ENCODE measurements at places on chromosomes 7 and 10.

GRCh38 chr7:152956006-152956405, 196.5 kb downstream of the ACTR3B start:
- no peak for DNase-seq

DNA sequence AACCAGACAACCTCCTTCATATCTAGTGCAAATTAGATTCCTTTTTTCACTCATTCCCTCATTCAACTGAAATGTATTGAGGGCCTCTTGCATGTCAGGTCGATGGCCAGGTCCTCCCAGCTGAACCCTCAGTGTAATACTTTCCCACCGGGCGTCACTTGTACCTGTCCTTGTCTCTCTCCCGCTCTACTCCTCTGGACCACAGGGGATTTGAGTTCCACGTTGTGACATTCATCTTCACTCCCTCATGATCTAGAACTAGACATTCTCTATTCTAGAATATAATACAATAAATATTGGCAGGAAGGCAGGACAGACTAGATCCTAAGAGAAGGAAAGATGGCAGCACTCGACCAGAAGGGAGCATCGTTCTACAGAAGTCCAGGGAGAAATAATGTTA, 83.9 kb downstream of the WNT2 start:
- no peak for DNase-seq

- no peak for DNase-seq
Observed at GRCh38 chr7:127039541-127039940, 213.2 kb downstream of the GRM8 start.

GRCh38 chr10:102629661-102630614, 14.3 kb upstream of the TRIM8 start:
- no peak for DNase-seq

GRCh38 chr10:114576716-114577115, 81.4 kb downstream of the ABLIM1 start:
- no peak for DNase-seq

- no peak for DNase-seq
Observed at GRCh38 chr7:15215616-15216015, 313.1 kb upstream of the DGKB start.

DNA sequence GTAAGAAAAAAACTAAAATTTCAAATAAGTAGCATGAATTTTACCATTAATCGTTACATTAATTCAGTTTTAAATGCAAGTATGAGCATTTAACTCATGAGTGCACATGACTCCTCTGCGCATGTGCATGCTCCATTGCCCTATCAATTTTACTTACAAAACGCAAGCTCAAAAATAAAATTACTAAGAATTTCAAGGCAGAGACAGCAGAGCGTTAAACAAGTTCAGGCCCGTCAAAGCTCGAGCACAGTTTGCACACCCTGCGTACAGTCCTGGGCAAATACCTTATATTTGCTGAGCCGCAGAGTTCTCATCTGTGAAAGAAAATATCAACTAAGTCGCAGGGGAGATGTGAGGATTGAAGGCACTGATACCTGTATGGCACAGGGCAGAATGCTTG, 373.6 kb downstream of the BBS9 start:
- no peak for DNase-seq

GRCh38 chr7:94431176-94431575, 36.5 kb downstream of the COL1A2 start:
- DNase-seq: no peak

DNA sequence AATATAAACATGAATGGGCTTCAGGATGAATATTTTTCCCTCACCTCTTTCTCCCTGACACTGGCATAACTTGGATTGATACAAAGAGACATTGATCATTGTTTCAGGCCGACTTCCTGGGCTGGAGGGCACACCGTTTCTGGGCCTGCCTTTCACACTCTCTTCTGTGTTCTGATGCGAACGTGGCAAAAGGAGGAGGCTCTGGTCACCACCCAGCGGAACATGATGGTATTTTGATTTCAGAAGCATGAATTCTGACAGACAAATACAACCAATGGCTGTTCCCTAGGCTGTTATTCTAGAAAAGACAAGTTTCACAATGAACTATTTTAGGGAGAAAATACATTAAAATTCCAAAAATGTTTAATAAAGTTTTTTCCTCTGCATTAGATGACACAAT, 534.5 kb upstream of the MKI67 start:
- DNase-seq: no peak

DNA sequence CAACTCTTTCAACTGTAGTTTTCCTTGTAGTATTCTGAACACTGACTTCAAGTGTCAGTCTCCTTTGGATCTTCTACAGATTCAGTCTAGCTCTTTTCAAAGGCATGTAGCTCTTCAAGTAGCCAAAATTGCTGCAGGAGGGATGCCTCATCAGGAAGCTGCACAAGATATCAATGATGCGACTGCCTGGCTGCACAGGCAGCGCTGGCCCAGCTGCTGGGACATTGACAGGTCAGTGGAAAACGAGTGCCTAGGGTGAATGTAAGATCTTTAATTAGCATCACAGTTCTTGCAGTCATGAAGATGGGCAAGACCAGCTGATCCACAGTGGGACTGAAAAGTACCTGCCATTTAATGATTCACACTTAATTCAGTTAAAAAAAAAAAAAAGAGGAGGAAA, 167.6 kb downstream of the ANK3 start:
- no peak for DNase-seq

- DNase-seq: no peak
Observed at GRCh38 chr10:73911553-73912004, 647 bp downstream of the PLAU start.

DNA sequence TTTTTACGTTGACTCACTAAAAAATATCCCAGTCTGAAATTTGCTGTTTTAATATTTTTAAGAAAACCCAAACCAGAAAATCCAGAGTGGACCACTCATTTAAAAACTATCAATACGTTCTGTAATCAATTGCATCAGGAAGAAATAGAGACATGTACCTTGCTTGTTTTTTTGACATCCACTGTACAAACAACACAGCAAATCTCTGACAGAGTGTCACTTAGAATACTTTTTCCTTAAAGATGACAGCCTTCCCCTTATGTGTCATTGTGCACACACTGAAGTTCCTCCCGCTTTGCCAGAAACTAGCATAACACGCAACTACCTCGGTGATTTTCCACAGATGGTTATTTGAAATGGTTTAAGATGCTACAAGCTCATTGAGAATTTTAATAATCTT, 321.7 kb upstream of the PFKP start:
- DNase-seq: no peak

DNA sequence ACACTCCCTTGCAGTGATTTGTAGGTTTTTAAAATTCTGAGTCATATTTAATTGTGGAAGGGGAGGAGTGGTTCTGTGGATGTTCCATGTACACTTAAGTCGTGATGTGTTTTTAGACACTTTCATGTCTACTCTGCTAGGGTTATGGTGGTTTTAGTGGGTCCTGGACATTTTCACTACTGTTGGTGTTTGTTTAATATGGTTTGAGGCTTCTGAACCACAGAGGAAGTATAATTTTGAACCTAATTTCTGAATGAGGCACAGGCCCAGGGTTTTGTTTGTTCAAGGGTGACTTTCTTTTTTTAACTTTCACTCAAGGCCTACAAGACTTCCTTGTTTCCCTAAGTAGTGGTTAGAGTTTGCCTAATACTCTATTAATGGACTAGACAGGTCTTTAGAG, 13.3 kb downstream of the SLC26A5 start:
- no peak for DNase-seq

GRCh38 chr7:16991551-16991950, 109.8 kb upstream of the AGR3 start:
- DNase-seq: no peak

- no peak for DNase-seq
Observed at GRCh38 chr10:131829156-131829930, 71.5 kb upstream of the PPP2R2D start.

DNA sequence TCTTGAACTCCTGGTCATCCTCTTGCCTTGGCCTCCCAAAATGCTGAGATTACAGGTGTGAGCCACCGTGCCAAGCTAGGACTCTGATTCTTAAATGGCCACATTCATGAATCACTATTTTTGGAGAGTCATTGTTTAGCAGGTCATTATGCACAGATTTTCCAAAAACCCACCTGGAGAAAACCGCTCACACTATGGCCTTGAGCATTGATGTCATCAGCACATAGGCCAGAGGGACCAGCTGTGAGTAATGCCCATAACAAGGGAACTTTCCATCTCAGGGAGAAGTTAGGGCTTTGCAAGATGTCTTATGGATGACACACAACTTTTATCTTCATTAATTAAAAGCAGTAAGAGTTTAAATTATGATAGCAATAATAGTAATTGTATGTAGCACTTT, 86.4 kb upstream of the KIF5B start:
- no peak for DNase-seq

GRCh38 chr10:11156480-11156879, 138.8 kb downstream of the CELF2 start:
- DNase-seq: no peak

DNA sequence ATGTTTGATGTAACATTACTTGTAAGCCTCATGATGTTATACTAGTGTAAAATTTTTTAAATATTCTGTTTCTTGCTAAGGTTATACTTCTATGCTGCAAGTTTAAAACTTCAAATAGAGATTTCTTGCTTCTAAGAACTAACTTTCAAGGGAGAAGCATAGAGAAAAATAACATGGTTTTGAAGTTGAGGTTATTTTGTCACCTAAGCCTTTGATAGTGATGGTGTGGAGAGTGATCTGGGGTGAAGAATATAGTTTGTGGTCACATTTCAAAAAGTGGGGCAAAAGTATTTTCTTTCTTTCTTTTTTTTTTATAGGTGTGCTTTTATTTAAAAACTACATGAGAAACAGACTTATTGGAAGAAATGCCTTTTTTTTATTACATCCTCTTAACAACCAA, 162.4 kb downstream of the GATA3 start:
- DNase-seq: no peak

DNA sequence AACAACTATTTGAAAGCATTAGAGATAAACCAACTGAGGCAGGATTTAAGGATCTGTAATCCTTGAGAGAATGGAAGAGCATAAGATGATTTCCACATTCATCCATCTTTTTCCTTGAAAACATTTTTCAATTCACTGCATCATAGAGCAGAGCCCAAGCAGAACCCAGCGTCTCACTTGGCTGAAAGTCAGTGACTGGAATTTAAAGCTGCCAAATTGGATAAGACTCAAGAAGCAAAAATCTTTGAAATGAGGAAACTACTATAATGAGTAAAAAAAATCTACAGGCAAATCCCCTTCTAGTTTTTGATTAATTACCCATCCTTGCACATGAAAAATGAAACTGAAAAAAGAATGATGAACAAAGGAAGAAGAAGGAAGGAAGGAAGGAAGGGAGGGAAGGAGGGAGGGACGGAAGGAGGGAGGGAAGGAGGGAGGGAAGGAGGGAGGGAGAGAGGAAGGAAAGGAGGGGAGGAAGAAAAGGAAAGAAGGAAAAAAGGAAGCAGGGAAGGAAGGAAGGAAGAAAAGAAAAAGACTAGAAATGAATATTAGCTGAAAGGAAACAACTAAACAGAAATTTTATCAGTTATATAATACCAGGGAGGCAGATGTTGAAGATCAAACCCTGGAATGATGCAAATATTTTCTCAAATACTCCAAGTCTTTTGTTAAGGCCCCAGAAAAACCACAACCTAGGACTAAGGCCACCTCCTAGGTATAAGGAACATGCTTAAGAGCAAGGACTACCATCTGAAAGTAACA, 336.3 kb upstream of the MAGI2 start:
- no peak for DNase-seq

GRCh38 chr7:4960363-4960762, 1.4 kb upstream of the MMD2 start:
- no peak for DNase-seq

GRCh38 chr10:52541006-52541473, 227.0 kb downstream of the DKK1 start:
- DNase-seq: no peak

DNA sequence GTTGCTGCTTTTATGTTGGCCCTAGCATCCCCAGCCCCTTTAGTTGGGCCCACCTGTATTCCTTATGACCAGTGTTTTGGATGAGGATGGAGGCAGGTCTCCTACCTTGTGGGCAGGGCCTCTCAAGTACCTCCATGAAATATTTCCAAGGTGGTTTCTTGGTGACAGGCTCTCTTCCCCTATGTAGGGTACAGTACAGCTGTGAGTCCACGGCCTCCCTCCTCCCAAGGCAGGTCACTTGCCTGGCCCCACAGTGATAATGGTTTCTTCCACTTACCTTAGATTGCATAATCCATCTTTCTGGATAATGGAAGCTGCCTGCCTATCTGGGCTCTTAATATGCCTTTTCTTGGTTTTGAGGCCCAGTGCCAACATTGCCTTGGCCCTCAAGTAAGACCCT, 110.4 kb downstream of the NT5C2 start:
- no peak for DNase-seq

- no peak for DNase-seq
Observed at GRCh38 chr7:90396420-90396819, 6.8 kb upstream of the CLDN12 start.

DNA sequence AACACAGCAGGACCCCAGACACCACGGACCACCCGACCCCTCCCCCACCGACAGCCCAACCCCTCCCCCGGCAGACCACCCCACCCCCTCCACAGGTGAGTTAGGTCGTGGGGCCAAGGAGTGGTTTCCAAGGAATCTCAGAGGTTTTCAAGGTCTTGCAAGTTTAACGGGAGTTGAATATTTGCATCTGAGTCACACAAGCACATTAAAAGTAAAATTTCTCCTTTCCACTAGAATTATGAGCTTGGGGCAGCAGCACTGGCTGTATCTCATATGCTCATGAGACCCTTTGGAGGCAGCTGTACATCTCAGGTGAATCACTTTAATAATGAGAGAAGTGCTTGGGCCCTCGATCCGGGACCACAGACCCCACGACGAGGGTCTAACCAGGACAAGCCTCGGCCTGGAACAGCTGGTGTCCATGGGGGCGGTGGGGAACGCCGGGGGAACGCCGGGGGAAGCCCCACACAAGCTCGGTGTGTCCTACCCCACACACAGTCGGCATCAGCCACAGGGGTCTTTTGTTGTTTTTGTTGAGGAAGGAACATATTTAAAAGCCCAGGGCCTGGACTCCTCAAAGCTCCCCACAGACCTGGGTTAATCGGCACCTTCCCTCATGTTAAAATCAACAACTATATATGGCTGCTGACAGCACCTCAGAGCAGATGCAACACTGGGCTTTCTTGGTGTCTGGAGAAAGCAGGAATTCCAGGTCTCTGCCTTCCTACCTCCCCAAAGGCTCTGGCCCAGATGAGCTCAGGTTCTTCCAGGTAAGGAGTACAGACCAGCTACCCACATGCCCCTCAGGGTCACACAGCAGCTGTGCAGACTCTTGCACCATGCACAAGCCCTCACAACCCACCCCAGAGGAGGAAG, 130.3 kb downstream of the DIP2C start:
- no peak for DNase-seq

DNA sequence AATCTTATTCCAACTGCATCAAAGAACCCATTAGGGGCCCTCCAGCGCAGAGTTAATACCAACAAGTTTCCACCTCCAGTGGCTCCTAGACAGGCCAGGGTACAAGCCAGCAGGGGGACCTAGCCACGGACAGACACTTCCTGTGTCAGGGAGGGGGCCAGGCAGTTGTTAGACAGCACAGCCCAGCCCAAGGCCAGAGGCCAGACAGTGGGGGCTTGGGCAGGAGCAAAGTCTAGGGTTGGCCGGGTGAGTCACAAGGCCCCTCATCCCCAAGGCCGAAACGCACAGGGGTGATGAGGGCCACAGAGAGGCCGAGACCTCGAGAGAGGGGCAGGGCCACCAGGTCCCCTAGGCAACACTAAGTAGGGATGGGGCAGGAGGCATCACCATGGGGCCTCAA, 19.3 kb upstream of the OPTN start:
- no peak for DNase-seq
